Fibroblast of upper back skin (primary cell): ENCODE measurements at places on chromosomes 7 and 10.
A peak's percentile ranks its signal among the peaks of the same experiment; 100 is the strongest.

DNA sequence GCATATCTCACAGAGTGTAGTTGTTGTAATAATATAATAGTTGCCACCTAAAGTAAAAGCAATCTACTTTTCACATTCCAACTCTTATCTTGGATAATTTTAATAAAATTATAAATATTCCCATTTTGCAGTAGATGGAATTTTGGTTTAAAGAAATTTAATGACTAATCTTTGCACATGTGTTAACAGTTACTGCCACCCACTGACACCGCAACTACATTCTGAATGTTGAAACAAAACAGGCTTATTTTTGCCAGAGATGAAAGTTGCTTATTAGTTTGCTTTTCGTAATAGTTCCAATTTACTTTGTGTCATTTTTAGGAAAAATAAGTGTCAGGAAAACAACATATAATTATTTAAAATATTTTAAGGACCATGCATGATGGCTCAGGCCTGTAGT, 557.5 kb upstream of the PCDH15 start:
- peak; percentile 16 for DNase-seq

DNA sequence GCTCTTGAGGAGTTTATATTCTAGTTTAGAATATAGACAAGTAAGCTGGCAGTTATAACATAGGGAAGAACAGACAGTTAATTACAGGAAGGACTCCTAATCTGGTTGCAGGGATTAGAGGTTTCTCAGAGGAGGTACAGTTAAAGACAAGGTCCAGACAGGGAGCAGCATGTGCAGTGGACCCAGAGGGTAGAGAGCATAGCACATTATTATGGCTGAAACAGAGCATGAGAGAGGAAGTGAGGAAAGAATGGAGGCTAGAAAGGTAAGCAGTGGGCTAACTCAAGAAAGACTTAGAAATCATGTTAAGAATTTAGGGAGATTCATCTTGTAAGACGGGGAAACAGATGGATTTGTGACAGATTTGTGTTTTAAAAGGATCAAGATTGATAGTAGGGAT, 9.7 kb downstream of the MIOS start:
- DNase-seq, result no peak

DNA sequence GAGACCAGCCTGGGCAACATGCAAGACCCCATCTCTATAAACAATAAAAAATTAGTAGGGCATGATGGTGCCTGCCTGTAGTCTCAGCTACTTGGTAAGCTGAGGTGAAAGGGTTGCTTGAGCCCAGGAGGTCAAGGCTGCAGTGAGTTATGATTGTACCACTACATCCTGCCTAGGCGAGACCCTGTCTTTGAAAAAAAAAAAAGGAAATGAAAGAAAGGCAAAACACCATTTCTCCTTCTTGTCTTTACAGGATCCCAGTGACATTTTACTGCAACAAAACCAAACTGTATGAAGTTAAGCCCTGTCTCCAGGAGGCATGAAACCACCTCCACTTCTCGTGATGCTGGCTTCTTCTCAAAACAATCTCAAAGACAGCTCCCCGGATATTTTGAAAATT, 29.9 kb upstream of the PBLD start:
- no peak for DNase-seq

- DNase-seq, result peak; percentile 37
Measured at GRCh38 chr10:17802976-17803375, 6.2 kb upstream of the MRC1 start.

DNA sequence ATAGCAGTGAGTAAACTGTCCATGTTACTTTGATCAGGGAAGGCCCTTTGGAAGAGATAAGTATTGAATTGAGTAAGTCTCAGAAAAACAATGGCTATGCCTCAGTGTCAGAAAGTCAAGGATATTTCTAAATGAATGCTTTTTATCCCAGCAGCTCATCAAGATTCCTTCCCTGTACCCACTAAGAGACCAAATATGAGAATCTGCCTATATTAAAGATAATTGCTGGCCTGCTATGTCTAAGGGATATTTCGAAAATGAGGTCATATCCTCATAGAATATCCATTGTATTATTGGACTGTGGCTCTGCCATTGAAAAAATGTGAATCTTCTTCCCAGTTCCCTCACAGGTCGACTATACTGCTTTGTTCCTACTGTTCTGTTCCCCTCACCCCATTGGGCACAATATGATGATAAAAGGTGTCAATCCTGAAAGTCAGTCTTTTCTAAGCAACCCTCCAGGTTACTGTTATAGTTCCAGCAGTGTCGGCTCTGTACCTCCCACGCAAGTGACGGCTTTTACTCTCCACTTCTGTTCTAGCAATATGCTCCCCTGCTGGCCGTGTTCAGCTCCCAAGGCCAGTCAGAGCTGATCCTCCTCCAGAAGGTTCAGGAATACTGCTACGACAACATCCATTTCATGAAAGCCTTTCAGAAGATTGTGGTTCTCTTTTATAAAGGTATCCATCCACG, 51.7 kb downstream of the BZW2 start:
- DNase-seq, result peak; percentile 67

GRCh38 chr7:26842897-26843296, 21.5 kb downstream of the SKAP2 start:
- no peak for DNase-seq

GRCh38 chr10:86803156-86803555, 46.7 kb downstream of the BMPR1A start:
- DNase-seq, result peak; percentile 61

DNA sequence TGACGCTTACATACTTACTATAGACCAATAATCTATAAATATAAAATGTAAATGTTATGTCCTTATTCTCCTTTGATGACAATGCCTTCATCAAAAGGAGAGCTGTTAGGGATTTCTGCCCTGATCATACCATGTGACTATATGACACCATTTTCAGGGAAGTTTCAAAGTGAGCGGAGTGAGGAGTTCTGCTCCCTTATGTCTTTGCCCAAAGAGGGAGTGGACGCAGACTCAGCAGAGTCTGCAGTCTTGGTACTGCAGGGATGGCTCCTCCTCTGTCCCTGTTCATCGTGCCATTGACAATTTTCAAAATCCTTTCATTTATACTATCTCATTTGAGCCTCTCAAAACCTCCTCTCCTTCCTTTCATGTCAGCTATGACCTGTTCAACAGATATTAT, 27.9 kb downstream of the HYAL4 start:
- no peak for DNase-seq

GRCh38 chr7:80918909-80919721, at the start of gene SEMA3C:
Gene SEMA3C, minus strand, starts transcription at chr7:80919051. Its CDS starts 2,270 bp downstream, at chr7:80916781.
- DNase-seq, result peak; percentile 93

GRCh38 chr10:69994262-69994661, 58.4 kb upstream of the MACROH2A2 start:
- DNase-seq, result peak; percentile 28

DNA sequence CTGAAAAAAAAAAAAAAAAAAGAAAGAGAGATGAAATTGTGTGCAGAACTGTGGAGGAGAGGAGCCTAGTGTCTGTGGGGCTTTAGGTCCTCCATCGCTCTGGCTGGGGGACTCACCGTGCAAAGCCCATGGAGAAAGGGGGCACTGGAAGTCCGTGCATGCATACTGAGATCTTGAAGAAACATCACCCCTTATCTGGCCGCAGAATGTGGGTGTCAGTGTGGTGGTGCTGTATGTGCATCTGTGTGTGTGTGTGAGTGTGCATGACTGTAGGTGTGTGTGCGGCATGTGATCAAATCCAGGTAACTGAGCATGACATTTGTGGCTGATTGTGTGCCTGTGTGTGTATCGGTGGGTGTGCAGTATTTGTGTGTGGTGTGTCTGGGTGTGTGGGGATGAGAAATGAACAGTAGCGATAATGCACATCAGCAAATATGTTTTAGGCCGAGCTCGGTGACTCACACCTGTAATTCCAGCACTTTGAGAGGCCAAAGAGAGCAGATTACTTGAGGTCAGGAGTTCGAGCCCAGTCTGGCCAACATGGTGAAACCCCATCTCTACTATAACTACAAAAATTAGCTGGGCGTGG, 8.8 kb upstream of the CLDN3 start:
- no peak for DNase-seq

- no peak for DNase-seq
Measured at GRCh38 chr7:150610233-150610632, 22.0 kb downstream of the GIMAP6 start.

- DNase-seq, result no peak
Measured at GRCh38 chr10:117740691-117741222, 198.2 kb downstream of the EMX2 start.
